ENCODE measurements at places on chromosomes 3 and 15.

DNA sequence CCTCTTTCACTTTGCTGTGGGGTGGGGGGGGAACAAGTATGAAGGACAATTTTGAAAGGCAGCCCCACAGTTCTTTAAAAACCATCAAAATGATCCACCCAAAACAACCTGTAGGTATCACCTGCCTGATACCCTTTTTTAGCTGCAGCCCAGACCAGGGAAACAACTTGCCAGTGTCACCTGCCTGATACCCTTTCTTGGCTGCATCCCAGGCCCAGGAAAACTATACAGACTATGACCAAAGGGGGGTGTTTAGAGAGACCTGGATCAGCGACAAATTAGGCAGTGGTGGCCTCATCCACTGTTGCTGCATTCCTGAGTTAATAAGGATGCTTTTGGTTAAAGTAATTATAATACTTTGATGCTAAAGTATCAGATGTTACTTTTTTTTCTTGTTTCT, 122.0 kb downstream of the VPS13C start:
- no peak for DNase-seq

DNA sequence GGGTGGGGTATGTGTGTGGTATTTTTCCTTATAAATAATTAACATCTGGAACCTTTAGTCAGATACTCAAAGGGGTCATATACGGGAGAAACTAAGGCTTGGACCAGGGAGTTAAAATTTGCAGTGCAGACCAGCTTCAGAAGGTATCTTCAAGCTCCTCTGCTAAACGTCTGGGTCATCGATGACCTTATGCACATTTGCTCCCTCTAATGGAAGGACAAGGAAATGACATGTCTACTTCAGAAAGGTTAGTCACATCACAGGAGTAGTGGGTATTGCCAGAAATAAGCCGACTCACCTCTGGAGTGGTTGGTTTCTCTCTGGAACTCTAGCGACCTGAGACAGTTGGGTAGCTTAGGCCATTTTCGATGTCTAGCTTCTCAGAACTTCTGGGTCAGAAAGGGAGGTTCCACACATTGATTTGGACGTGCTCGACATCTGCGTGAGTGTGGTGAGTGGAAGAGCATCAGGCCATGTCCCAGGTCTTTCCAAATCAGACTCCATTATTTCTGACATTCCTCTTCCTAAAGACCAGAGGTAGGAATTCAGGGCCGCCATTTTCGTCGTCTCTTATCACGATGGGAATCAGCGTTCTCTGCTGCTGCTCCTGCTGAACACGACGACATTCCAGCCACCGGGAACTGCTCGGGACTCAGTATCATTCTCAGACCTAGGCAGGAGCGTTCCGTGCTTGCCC, 31.8 kb upstream of the RASA2 start:
- peak; percentile 86 for DNase-seq

DNA sequence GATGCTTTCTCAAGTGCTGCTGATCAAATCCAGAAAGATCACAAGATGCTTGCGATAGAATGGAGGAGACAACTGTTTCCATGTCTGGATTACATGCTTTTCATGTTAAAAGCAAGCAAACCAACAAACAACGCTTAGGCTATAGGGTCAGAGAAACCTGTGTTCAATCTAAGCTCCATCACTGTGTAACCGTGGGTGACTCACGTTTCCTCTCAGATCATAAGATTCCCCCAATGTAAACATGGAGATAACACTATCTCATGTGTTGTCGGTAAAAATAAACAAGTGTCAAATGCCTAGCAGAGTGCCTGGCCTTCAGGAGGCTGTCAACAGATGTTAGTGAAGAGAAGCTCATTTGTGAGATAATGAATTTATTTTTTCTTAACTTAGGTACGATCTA, 907.8 kb downstream of the NTRK3 start:
- peak; percentile 62 for DNase-seq

- DNase-seq = peak; percentile 70
These were observed 80.0 kb downstream of the SQOR start for GRCh38 chr15:45714590-45715488.

- DNase-seq = no peak
These were observed 41.3 kb upstream of the MUC4 start for GRCh38 chr3:195853036-195853435.

Data from EH (cell line).